Spleen (tissue), 13 donors: ENCODE measurements at places on chromosomes 5 and 9.

DNA sequence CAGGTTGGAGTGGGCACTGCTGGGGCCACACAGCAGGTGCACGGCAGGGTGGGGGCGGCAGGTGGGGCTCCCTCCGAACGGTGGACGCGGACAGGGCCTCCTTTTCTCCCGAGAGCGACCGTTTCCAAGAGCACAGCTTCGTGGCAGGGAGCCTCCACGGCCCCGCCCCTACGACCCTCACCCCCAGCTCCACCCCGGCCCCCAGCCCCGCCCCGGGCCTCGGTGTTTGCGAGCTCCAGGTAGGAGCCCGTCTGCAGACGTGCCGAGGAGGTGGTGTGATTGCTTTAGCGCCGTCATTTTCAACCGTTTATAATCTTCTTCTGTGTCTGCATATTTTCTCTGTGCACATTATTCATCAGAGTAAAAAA, 8.8 kb downstream of the GRIN1 start:
- peaks cover 33% of the 10 kb centered on the region for H3K27me3 ChIP-seq
- no peak for DNase-seq
- no peaks in the 10 kb centered on the region for H3K36me3 ChIP-seq
- no peak overlapping the region for H3K27ac ChIP-seq

- H3K4me3 ChIP-seq, result no peak overlapping the region
- H3K27me3 ChIP-seq, result no peaks in the 10 kb centered on the region
- no peak for DNase-seq
- H3K27ac ChIP-seq, result no peak overlapping the region
- H3K4me1 ChIP-seq, result no peaks in the 10 kb centered on the region
These were observed 23.6 kb downstream of the SREK1IP1 start for GRCh38 chr5:64744914-64745313.

GRCh38 chr9:135989157-135989556, 28.0 kb upstream of the UBAC1 start:
- no peak overlapping the region for H3K27ac ChIP-seq
- no peak overlapping the region for H3K4me3 ChIP-seq
- H3K27me3 ChIP-seq, result no peaks in the 10 kb centered on the region
- DNase-seq, result no peak
- H3K36me3 ChIP-seq, result no peaks in the 10 kb centered on the region

- peaks cover 37% of the 10 kb centered on the region for H3K4me1 ChIP-seq
- peak overlapping the region; percentile 80 for H3K4me3 ChIP-seq
- H3K27me3 ChIP-seq, result no peaks in the 10 kb centered on the region
- peak overlapping the region; percentile 98 for H3K27ac ChIP-seq
These were observed 746 bp downstream of the CAST start for GRCh38 chr5:96662725-96663518.

GRCh38 chr9:112252194-112252593, 77.1 kb upstream of the SUSD1 start:
- no peak overlapping the region for H3K27ac ChIP-seq
- no peaks in the 10 kb centered on the region for H3K27me3 ChIP-seq
- no peak for DNase-seq
- no peak overlapping the region for H3K4me3 ChIP-seq
- no peaks in the 10 kb centered on the region for H3K4me1 ChIP-seq
- no peaks in the 10 kb centered on the region for H3K36me3 ChIP-seq

- peaks cover 22% of the 10 kb centered on the region for H3K36me3 ChIP-seq
- no peak for DNase-seq
- no peaks in the 10 kb centered on the region for H3K27me3 ChIP-seq
- H3K4me1 ChIP-seq, result no peaks in the 10 kb centered on the region
- H3K27ac ChIP-seq, result no peak overlapping the region
These were observed 99.4 kb upstream of the DMRT1 start for GRCh38 chr9:742104-742503.

DNA sequence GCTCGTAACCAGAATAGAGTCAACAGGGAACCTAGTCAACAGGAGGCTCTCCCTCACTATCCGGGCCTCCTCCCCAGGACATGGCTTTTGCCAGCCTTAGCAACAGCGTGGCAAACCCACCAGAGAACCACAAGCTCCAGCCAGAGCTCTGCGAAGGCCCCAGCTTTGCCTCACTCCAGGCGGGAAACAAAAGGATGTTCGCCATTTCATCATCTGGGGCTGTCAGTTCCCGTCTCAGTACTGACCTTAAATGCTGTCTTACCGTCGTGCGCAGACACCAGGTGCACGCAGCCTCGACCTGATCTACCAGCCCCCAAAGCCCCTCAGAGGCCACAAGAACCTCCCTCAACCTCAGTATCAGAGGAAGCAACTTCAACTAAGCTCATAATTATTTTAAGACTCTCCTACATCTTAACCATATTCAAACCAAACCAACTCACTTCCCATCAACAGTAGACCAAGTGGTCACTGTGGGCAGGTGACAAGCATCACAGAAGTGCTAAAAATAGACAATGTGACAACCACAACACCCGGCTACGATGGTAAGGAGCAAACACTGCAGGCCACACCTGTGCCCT, 71.4 kb downstream of the SEMA4D start:
- H3K27ac ChIP-seq, result peak overlapping the region; percentile 75
- DNase-seq, result peak; percentile 55
- no peaks in the 10 kb centered on the region for H3K27me3 ChIP-seq
- peaks cover 85% of the 10 kb centered on the region for H3K4me1 ChIP-seq
- H3K36me3 ChIP-seq, result peaks cover 11% of the 10 kb centered on the region
- H3K4me3 ChIP-seq, result no peak overlapping the region
